ENCODE measurements at places on chromosomes 2 and 18.

DNA sequence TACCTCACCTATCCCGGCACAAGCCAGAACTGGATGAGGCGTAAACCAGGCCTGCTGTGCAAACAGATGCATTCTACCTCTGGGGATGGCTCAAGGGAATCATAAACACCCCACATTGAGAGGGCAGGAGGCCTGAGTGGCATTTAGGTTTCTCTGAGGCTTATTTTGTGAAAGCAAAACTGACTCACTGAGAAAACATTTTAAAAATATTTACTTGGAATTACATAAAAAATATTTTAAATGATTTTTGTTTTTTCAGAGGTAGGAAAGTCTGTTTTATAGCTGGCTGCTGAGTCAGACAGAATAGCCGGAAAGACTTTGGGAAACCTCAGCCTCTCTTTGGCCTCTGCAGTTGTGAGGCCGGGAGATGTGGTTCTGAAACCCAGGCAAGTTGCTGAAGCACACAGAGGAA, 244.1 kb downstream of the NCKAP5 start:
- DNase-seq: no peak

DNA sequence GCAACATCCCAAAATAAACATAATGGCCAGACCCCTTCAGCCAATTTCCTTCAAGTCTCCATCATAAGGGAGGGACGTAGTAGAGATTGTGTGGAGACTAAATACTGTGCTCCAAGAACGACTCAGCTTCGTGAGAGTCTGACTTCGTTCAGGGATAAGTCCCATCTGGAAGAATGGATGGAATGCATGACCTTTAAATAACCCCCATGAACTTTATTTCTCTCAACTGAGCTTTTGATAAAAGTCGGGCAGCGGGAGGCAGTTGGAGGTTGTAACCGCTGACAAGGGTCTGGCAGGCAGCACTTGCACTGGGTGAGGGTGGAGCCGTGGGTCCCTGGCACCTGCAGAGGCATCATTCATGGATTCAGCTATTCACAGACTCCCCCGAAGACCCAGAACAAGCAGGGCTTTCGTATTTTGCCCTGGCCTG, 115.9 kb downstream of the ZFP36L2 start:
- DNase-seq: no peak

GRCh38 chr2:202721621-202722020, 86.9 kb downstream of the FAM117B start:
- DNase-seq: no peak

- no peak for DNase-seq
Measured at GRCh38 chr2:224849264-224849663, 133.1 kb upstream of the CCDC195 start.

- DNase-seq: no peak
Measured at GRCh38 chr2:85889627-85890281, 964 bp upstream of the ST3GAL5 start.

GRCh38 chr2:170298115-170298514, 120.2 kb downstream of the MYO3B start:
- no peak for DNase-seq

DNA sequence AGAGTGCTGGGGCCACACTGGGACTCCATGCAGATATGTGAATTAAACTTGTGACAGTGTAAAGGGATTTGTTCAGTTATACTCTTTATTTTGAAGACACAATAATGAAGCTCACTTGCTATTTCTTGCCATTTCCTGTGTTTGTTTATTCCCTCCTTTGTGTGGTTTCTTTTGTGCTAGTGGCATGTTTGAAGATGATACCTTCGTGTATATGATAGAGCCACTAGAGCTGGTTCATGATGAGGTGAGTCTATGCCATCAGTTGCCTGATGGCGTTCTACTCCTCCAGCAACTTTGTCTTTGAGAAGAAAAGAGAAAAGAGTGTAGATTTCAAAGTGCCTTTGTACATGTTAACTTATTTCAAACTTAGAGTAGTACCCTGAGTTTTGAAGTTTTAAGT, 99.2 kb upstream of the FAM237A start:
- DNase-seq: no peak

GRCh38 chr18:70380915-70381896, 92.4 kb downstream of the SOCS6 start:
- DNase-seq: no peak

GRCh38 chr2:160614391-160614790, 120.8 kb upstream of the RBMS1 start:
- no peak for DNase-seq

DNA sequence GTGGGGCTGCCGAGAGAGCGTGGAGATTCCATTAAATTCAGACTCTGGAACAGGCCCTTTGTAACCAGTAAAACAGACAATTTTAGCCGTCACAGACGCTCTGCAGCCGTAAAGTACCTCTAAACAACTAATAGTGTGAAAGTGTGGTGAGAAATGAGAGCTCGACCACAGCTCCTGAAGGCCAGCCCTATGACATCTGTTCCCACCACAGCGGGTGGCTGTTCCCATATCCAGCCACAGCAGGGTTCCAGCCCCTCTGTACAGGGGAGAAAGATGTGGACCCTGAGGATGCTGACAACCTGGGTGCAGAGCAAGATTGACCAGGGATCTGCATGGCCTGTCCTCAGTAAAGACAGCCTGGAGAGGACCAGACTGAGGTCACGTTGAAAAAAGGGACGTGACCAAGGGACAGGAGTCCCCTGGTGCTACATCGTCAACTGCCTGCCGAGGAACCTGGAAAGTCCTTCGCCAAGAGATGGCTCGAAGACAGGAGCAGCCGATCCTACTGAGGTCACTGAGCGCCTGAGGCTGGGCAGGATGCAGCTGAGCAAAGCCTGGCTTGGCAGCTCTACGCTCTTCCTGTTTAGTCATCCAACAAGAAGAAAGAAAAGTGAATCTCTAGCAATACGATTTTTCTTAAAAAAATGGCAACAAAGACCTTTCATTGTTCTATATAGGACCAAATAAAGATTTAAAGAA, 831.7 kb downstream of the RNF144A start:
- DNase-seq: no peak

DNA sequence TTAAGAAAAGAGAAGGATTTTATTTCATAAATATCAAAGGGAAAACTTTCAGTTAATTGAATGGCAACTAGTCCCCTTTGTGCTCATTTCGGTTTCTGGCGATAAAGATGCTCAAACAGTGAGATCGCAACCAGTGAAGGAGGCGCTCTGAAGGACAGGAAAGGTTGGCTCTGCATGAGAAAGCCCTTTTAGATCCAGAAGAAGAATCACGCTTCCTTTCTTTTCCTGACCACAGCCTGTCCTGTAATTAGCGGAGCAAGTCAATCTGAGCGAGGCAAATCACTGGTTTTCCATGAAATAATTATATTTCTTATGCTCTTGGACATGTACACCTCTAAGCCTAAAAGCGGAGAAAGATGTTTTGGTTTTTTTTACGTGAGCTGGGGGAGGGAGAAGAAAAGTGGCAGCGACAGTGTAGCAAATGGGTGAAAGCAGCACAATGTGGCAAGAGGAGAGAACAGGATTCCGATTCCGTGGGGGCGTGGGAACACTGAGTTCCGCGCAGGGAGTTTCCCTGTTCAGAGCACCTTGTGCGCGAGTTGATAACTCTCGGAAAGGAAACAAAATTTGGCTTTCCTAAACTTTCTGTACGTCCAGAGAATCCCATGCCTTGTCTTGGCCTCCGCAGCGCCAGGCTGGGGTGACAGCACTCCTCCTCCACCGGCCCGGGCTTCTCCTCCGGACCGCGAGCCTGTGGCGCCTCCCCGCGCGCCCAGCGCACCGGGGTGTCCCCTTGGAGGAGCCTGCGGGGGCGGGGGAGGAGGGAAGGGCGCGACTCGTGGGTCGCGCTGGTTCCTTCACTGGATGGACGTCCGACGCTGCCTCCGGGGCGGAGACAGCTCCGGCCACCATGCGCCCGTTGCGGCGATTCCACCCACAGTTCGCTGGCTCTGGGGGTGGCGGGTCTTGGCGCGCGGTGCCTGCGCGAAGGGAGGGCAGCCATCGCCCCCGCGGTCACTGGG, 620 bp upstream of the SLC9A2 start:
- no peak for DNase-seq

Measured in stimulated activated CD8-positive, alpha-beta memory T cell treated with anti-CD3 and anti-CD28 coated beads, Interleukin-15, amount 100 ng/mL, for 24 hours (primary cell).